ENCODE measurements at places on chromosomes 11 and 22. TPM values are rescaled to one million over a fixed set of nuclear protein-coding genes. Genes with fewer than 3 reads are reported as not detected.

Gene KRTAP5-7
- total RNA-seq, result not detected

Gene KIF18A
- total RNA-seq, result 10.6 TPM

Gene SMCO4
- total RNA-seq, result 6.5 TPM

Gene RFPL3
- total RNA-seq, result not detected

Gene CTSF
- total RNA-seq, result 6.9 TPM

Gene RAB39A
- total RNA-seq, result not detected

Gene CCDC134
- 21.1 TPM for total RNA-seq

Gene TUB
- 0.27 TPM for total RNA-seq

Gene APOA5
- total RNA-seq, result not detected

Gene CSNK2A3
- total RNA-seq, result not detected

Gene TMEM86A
- 4.8 TPM for total RNA-seq

Gene OR5L1
- not detected for total RNA-seq

- DNase-seq, result no peak
Measured at GRCh38 chr11:115391598-115391997, 112.6 kb downstream of the CADM1 start.

- DNase-seq, result no peak
Measured at GRCh38 chr11:115930886-115931547, 426.8 kb upstream of the CADM1 start.

DNA sequence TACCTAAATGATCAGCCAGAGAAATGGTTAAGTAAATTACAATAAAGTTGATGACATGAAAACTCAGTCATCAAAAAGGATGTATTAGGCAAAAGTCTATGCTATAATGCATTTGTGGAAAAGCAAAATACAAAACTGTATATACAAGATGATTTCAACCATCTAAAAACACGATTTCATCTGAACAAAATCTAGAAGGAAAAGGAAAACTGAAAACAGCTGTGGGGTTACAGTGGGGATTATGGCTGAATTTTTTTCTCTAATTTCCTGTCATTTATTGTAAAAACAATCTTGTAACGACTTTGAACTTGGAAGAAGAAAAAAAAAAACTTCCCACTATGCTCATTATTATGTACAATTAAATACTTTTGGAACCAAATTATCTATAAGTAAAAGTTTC lies 30.3 kb downstream of the CHEK2 start:
- DNase-seq, result no peak

DNA sequence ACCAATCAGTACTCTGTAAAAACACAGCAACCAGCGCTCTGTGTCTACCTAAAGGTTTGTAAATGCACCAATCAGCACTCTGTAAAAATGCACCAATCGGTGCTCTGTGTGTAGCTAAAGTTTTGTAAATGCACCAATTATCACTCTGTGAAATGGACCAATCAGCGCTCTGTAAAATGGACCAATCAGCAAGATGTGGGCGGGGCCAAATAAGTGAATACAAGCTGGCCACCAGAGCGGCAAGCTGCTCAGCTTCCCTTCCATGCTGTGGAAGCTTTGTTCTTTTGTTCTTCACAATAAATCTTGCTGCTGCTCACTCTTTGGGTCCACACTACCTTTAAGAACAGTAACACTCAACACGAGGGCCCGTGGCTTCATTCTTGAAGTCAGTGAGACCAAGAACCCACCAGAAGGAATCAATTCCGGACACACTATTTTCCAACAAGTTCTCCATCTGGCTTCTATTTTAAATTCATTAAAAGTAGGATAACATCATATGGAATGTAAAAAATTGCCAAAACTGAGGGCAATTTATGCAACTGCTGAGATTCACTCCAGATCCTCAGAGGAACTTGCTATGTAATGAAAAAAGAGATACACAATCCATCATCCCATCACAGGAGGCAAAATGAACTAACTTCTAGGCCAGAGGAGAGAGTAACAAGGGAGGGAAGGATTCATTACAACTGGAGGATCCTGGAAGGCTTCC lies 3.1 kb upstream of the PANX1 start:
- no peak for DNase-seq

GRCh38 chr11:18522388-18522787 lies 4.4 kb downstream of the TSG101 start:
- DNase-seq, result no peak

DNA sequence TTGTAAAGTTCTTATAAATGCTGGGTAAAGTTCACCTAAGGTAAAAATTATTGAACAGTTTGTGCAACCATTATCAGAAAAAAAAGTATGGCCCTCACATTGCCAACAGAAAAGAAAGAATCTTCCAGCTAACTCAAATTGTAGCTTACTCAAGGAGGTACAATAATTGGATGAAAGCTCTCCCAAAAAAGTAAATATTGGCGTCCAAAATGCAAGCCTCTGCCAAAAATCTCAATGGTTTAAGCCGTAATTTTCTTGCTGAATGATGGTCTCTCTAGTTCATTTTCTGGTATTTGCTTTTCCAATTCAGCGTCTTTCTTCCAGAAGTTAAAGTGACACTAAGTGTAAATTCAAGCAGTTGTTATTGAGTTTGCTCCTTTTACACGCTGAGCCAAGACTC lies 727.3 kb downstream of the LRRC4C start:
- DNase-seq, result no peak

DNA sequence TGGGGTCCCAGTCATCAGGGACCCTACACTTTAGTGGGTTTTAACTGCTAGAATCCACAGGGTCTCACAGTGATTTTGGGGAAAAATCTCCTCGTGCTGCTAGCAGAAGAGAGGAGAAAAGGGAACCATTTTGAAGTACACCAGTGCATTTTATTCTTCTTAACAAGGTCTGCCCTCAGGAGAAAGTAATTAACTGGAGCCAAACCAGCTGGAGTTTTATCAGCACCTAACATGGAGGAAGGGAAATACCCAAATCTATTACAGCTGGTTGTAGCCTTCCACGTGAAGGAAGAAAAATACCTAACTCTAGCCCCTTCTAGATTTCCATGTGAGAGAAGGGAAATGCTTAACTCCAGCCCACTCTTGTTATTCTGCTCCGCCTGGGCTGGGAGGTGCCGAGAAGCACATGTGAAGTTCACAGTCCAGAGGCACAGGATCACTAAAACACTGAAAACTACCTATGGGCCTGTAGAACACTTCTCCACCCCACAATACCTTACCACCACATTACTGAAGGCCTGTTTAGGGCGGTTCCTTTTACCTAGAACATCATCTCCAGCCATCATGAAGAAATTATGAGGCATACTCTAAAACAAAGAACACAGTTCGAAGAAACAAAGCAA lies 31.3 kb upstream of the TEAD1 start:
- DNase-seq, result no peak

- no peak for DNase-seq
Measured at GRCh38 chr22:26453216-26453615, 24.2 kb downstream of the ASPHD2 start.

DNA sequence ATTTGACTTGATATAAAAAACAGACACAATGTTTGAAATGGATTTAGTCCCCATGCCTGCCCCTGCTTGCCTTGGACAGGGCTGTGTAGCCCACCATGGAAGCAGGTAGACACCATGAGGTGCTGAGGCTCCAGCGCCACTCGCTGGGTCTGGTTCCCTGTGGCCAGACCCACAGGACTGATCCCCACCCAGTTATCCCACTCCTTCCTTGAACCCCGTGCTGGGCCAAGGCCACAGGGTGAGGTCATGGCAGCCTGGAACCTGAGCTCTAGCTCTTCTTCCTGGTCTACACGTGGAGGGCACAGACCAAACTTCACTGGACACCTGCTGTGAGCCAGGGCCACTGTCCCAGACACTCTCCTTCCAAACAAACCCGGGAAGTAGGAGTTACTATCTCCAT lies 42.5 kb downstream of the GAB4 start:
- DNase-seq, result no peak

DNA sequence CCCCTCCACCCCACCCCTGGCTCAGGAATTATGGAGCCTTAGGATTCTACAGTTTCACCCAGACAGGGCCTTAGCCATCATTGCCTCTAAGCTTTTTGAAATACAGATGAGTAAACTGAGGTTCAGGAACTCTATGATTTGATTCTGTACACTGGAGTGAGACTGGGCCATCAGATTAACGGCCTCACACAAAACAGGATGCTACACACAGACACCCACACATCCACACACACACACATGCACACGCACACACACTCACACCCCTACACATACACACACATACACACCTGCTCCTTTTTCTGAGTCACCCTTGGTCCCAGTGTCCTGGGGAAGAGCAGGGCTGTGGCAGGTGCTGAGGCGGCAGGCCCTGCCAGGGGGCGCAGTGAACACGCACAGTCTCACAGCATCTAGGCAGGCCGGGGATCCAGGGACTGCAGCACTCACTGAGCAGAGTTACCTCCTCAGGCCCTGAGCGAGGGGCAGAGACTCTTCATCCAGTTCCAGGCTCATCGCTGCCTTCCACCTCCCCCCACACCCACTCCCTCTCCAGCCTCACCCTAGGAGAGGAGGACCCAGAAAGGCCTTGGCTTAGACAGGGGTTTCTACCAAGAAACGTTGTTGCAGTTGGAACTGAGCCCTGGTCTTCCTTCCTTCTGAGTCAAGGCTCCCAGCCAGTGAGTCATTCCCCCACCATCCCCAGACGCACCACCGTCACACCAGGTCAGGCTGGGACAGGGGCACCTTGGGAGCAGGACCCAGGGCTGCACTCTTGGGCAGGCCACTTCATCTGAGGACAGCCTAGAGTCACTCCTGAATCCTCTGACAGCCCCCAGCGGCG lies 89.8 kb upstream of the PARVA start:
- DNase-seq, result no peak

DNA sequence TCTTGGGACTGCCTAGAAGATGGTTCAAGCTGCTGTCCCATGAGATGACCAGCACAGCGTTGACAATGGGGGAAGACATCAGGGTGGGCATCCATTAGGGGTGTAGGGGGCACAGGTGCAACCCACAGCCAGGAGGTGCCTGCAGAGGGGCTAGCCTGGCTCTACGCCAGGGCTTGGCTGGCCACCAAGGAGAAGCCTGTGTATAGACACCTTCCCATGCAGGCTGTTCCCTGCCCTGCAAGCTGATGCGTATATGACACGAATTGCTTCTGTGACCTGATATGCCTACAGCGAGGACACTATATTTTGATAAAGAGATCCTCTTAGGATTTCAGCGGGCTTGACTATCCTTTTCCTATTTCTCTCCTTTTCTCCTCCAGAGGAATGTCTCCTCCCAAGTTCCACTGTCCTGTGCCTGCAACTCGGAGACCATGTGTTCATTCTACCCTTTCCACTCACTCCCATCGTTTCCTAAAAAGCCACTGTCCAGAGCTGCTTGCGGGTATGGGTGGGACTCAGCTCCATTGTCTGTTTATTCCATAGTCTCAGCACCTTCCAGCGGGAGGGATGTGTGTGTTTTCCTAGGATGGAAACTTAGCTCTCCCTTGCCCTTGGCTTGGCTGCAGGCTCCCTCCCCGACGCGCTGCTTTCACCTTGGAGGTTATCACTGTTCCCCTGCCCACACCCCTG lies 56.1 kb downstream of the ST14 start:
- no peak for DNase-seq

DNA sequence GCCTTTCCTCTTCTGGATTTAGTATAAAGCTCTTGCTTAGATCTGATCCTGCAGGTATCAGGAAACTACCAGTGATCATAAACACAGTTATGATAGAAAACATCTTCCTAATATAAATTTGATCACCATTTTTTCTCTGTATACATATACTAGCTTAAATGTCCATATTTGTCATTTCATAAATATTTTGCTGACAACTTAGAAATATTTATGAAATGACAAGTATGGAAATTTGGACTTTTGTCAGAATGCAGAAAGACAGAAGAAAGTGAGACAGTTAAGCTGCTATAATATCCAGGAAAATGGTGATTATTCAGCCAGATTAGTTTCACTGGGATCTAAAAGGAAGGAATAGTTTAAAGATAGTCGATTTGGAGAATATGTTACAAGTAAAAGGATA lies 22.8 kb upstream of the TRIM21 start:
- no peak for DNase-seq

GRCh38 chr11:96465512-96465911 lies 75.7 kb downstream of the JRKL start:
- DNase-seq, result no peak

- DNase-seq, result no peak
Measured at GRCh38 chr22:27987557-27987956, 68.5 kb upstream of the PITPNB start.

GRCh38 chr11:129911298-129911697 lies 15.9 kb upstream of the NFRKB start:
- no peak for DNase-seq

GRCh38 chr11:59029366-59029889 lies 56.7 kb upstream of the GLYATL1B start:
- no peak for DNase-seq
